ENCODE measurements at places on chromosomes 12 and 14.

GRCh38 chr14:55589171-55589570 is 9.2 kb downstream of the KTN1 start:
- H3K36me3 ChIP-seq: no peaks in the 10 kb centered on the region
- H3K4me3 ChIP-seq: no peak overlapping the region
- H3K4me1 ChIP-seq: peaks cover 55% of the 10 kb centered on the region
- no peaks in the 10 kb centered on the region for H3K27me3 ChIP-seq
- no peak for DNase-seq

DNA sequence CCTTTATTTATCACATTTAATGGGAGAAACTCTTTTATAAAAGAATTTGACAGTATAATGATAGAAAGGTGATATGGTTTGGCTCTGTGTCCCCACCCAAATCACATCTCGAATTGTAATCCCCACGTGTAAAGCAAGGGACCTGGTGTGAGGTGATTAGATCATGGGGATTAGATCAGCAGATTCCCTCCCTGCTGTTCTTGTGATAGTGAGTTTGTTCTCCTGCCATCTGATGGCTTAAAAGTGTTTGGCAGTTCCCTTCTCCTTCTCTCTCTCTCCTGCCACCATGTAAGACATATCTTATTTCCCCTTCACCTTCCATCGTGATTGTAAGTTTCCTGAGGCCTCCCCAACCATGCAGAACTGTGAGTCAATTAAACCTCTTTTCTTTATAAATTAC is 1110.3 kb downstream of the FLRT2 start:
- DNase-seq: no peak
- H3K4me1 ChIP-seq: no peaks in the 10 kb centered on the region
- no peak overlapping the region for H3K4me3 ChIP-seq
- H3K27me3 ChIP-seq: no peaks in the 10 kb centered on the region
- no peaks in the 10 kb centered on the region for H3K36me3 ChIP-seq
- H3K27ac ChIP-seq: no peak overlapping the region

- peak overlapping the region; percentile 48 for H3K27ac ChIP-seq
- no peaks in the 10 kb centered on the region for H3K27me3 ChIP-seq
- no peak overlapping the region for H3K4me3 ChIP-seq
- DNase-seq: no peak
Observed at GRCh38 chr12:41967668-41968500, 176.8 kb downstream of the GXYLT1 start.

DNA sequence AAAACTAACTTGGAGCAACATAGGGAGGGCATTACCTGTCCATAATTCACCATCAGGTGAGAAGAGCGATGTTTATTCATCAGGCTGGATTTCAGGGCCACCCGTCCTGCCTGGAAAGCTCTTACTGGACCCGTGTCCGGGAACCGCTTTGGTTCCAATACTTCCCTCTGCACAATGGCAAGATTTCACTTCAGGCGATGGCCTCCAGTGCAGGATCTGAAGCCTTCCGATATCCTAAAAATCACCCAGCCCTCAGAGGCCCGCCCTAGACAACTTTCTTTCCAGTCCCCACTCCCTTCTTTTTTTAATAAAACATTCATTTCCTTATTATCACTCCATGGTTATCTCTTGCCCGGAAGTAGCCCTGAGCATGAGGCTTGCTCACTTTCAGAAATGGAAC is 92.5 kb downstream of the BCL11B start:
- peak overlapping the region; percentile 20 for H3K27ac ChIP-seq
- peaks cover 4% of the 10 kb centered on the region for H3K36me3 ChIP-seq
- no peak overlapping the region for H3K4me3 ChIP-seq
- no peak for DNase-seq
- H3K27me3 ChIP-seq: no peaks in the 10 kb centered on the region
- H3K4me1 ChIP-seq: peaks cover 33% of the 10 kb centered on the region

GRCh38 chr14:23704890-23705289 is 68.7 kb downstream of the DHRS2 start:
- DNase-seq: no peak
- H3K27me3 ChIP-seq: no peaks in the 10 kb centered on the region
- peaks cover 2% of the 10 kb centered on the region for H3K36me3 ChIP-seq
- no peak overlapping the region for H3K4me3 ChIP-seq

DNA sequence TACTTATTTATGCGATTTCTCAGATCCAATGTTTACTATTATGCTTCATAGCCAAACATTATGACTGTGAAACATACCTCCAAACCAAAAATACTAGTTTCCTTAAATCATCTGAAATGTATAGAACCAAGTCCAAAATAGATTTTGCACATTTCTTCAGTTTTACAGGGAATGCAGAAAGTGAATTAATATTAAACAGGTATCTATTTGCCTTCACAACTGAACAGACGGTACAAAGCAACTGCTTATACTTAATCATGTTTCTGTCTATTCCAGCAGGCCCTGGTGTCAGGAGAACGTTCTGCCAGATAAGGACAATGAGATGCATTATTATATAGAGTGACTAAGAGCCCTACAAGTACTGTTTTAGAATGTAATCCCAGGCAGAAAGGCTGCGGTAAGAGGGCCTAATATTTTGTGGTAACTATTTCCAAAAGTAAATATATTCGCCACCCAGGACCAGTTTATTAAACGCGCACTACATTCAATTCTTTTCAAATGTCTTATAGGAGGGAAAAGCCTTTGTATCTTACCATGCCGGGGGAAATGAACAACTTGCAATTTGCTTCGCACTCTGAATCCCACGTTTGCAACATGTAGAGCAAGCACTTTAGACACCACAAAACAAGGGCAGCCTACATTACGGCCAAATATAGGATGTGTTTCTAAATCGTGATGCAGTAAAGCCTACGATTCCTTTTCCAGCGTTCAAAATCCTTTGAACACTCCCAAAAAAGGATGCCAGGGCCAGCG is 1.5 kb downstream of the CORO1C start:
- H3K4me1 ChIP-seq: peaks cover 32% of the 10 kb centered on the region
- H3K36me3 ChIP-seq: no peaks in the 10 kb centered on the region
- H3K27ac ChIP-seq: peak overlapping the region; percentile 97
- no peak for DNase-seq
- no peaks in the 10 kb centered on the region for H3K27me3 ChIP-seq

DNA sequence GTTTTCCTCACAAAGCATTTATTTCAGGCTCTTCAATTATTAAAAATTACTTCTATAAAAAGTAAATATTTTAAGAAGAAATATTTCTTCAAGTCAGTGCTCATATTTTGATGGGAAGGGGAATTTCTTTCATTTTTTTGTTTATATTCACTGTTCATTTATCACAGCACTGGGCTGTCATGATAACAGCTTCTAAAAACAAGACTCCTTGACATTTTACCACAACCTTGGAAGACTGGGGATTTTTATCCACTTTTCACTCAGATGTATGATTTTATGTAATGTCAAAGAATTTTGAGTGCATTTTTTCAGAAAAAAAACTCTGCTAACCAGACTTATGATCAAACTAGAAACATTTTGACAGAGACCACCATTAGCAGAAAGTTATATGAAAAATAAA is 149.7 kb downstream of the PHLDA1 start:
- no peak overlapping the region for H3K4me3 ChIP-seq
- H3K27ac ChIP-seq: no peak overlapping the region
- DNase-seq: no peak

- H3K27ac ChIP-seq: peak overlapping the region; percentile 23
- no peaks in the 10 kb centered on the region for H3K36me3 ChIP-seq
- DNase-seq: no peak
- H3K4me3 ChIP-seq: no peak overlapping the region
Observed at GRCh38 chr14:47300796-47301195, 374.6 kb downstream of the MDGA2 start.
